DMS 273 treated with DMSO at 0.1 percent for 48 hours (cell line): ENCODE measurements at places on chromosomes 2 and 18.

DNA sequence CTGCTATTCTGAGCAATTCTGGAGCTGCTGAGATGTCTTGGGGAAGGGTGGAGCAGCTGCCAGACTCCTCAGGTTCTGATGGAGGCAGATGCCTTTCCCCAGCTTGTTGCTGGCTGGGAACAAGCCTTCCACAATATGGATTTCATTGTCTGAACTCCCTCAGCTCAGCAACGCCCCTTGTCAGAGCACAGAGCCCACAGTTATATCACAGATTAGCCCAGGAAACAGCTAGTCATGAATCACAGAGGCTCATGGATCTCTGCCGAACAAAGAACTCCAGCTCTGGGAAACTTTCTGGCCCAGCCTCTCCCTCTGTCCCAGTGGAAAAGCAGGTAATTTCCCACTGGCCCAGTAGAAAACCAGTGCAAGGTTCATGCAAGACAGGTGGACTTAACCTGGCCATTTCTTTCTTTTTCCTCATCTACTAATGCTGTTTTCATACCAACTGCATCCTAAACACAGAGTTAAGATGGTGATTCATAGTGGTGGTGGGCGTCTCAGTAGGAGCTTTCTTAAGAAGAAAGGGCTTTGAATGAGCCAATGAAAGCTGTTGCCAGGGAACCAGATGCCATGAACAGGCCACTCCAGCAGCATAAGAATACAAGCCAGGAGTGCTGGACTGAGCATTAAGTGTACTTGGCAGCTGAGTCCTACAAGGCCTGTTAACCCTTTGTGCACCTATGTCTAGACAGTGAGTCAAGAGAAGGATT, 8.7 kb upstream of the KIAA2012 start:
- peak; percentile 58 for DNase-seq

- DNase-seq: peak; percentile 36
These were observed 12.3 kb upstream of the TEX51 start for GRCh38 chr2:126886211-126886915.

DNA sequence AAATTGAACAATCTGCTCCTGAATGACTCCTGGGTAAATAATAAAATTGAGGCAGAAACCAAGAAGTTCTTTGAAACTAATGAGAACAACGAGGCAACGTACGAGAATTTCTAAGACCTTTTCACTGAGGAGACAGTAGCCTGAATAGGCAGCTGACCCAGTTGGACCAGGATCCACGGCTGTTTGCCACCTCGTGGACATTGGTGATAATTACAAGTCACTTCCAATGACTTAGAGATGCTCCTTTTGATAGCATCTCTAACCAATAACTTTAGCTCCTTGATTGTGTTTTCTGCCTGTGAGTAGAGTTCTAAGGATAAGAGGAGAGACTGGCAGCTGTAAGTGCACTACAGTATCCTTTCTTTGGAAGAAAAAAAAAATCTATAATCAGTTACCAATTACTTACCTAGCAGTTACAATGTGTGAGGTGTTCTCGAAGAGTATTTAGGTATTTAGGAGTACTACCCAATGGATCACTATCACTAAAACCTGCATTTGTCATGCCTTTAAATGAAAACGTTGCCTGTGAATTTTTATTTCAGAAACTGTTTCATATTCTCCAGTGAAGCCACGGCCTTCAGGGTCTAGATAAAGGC, 31.3 kb upstream of the CNTNAP5 start:
- DNase-seq: no peak

DNA sequence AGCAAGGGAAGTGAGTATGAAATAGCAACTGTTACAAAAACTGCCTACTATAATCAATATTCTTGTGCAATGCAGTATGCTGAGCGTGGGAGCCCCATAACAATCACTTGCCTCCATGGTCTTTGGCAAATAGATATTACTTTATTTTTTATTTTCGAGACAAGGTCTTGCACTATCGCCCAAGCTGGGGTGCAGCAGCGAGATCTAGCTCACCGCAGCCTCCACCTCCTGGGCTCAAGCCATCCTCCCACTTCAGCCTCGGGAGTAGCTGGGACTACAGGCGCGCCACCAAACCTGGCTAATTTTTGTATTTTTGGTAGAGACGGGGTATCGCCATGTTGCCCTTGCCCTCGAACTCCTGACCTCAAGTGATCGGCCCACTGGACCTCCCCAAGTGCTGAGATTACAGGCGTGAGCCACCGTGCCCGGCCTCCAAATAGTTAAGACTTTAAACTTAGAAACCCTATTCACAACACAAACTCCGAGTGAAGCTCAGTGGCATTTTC, 1.2 kb upstream of the CCNT2 start:
- no peak for DNase-seq

- no peak for DNase-seq
These were observed 54.2 kb downstream of the SDC1 start for GRCh38 chr2:20170704-20171250.

- DNase-seq: no peak
These were observed 10.5 kb downstream of the PLEK start for GRCh38 chr2:68375582-68375981.

GRCh38 chr2:132424526-132425121, 8.0 kb downstream of the GPR39 start:
- no peak for DNase-seq

GRCh38 chr2:43472527-43473194, 123.2 kb downstream of the THADA start:
- no peak for DNase-seq

GRCh38 chr18:38545071-38545470, 979.5 kb upstream of the CELF4 start:
- no peak for DNase-seq

DNA sequence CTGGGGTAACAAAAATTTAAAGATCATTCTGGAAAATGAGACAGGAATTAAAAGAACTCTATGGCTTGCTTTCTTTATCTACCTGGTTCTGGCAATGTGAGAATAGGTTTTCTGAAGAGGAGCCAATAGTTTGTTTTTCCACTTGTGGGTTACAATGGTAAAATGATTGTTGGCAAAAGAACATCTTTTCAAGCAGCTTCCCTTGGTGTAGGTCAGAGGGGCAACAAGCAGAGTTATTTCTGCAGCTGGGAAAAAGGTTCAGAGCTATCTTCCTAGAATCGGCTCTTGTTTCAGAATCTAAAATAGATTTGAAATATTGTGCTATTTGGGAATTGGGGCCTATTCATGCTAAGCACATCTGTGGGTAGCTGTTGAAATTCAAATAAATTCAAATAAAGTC, 11.5 kb upstream of the TSPYL6 start:
- no peak for DNase-seq

GRCh38 chr2:199404841-199405240, 52.9 kb downstream of the SATB2 start:
- no peak for DNase-seq
